ENCODE measurements at places on chromosomes 12 and 14.

GRCh38 chr12:53213348-53213747 lies 6.3 kb upstream of the ITGB7 start:
- DNase-seq, result peak; percentile 78

DNA sequence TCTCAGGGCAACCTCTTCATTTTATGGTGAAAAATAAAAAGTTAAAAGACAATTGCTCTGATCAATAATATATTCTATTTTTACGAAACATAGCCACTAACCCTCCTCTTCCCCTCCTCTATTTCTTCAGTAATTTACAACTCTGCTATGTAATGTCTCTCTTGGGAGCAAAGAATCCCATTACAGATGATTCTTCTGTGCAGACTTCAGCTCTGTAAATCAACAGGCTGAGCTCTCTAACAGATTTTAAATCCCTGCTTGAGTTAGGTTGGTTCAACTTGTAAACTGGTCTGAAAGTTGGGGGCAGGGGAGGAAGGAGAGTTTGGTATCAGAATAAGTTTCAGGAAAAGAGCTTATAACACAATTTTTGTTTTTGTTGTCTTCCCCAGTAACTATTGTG lies 151.0 kb downstream of the SLC25A21 start:
- no peak for DNase-seq

- no peak for DNase-seq
These were observed 67.2 kb upstream of the FAM181A start for GRCh38 chr14:93859957-93860356.

GRCh38 chr12:95440401-95440800 lies 33.6 kb upstream of the METAP2 start:
- no peak for DNase-seq

DNA sequence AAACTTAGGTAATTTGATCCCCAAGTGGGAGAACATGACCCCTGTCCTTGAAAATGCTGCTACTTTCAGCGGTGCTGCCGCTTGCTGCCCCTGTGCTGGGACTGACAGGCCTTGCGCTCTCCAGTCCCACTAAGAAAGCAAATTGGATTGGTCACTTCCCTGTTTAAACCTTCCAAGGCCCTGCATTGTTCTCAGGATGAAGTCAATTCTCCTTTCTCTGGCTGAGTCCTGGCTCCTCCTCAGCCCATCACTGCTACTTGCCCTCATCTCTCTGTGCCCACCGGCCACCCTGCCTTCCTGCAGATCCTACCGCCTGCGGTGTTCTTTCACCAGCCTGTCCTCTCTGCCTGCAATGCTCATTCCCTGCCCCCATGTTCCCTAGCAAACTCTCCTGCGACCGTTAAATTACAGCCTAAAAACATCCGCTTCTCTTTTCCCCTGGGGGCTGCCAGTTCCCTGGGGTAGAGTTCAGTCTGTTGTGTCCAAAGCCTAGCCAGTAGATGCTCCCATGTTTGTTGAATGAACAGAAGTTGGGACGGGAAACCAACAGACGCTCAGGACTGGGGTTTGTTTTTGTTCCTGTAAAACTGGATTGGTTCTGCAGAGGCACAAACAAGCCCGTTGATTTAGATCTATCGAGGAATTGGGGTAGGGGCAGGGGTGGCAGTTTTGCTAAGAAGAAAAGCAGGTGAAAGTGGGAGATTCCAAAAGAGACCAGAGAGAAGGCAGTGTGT lies 127.3 kb upstream of the HIF1A start:
- DNase-seq, result peak; percentile 48

DNA sequence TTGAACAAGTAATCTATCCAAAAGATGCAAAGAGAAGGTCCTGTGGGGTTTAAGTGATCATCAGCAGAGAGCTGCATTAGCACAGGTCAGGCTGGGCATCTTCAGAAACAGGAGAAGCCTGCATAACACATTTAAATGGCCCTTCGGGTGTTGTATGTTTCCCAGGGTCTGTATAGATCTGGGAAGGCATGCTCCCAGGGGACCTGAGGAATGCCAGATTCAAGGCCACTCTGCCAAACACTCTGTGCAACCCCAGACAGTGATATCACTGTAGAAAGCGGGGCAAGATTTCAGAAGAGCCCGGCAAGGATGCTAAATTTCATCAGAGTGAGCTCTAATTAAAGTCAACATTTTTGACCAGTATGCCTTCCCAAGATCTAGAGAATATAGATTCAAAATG lies 92.9 kb downstream of the ARMH4 start:
- no peak for DNase-seq

DNA sequence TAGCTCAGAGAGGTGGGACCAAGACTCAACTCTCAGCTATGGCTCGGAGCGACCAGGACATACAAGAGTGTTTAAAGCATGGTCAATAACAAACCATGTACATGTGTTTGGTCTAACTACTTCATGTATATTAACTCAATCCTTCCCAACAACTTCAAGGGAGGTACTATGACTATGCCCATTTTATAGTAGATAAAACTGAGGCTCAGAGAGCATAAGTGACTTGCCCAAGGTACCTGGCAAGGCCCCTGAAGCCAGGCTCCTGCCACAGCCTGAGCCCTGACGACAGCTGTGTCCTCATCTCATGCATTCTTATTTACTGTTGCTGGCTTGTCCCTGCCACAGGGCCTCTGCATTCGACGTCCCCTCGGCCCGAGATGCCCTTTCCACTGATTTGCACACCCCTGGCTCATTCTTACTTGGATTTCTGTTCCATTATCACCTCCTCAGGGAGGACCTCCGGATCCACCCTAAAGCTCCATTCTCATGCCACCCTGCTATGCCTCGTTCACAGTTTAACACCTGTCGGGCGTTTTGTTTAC lies 2.6 kb downstream of the TESC start:
- no peak for DNase-seq

DNA sequence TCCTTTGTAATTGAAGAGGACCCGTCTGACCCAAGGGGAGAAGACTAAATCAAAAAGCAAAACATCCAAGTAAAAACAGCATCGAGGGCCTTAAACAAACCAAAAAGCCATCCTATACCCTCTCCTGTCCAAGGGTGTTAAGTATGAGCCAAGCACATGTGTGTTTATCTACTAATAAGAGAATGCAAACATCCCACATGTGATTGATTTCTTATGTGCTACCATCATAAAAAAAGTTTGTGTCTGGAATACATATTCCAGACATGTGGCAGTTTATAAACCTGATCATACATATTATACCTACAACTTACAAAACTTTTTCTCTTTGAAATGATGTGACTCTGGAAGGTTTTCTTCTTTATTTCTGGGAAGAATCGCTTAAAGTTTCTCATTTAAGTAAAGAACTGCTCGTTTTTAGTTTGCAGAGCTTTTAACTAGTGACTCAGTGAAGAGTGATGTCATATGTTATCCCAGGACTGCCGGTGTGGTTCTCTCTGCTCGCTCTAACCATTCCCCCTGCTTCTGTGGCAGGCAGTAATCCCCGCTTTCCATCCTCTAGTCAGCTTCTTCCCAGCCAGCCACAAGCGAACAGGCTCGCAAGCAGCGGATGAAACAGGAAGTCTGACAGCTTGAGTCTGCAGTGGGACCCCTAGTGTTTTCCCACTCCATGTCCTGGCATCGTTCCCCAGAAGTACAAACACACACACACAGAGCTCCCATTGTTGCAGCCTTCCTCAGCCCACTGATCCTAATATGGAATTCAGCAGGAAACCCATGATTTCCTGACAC lies 431 bp upstream of the RHOJ start:
- peak; percentile 19 for DNase-seq

DNA sequence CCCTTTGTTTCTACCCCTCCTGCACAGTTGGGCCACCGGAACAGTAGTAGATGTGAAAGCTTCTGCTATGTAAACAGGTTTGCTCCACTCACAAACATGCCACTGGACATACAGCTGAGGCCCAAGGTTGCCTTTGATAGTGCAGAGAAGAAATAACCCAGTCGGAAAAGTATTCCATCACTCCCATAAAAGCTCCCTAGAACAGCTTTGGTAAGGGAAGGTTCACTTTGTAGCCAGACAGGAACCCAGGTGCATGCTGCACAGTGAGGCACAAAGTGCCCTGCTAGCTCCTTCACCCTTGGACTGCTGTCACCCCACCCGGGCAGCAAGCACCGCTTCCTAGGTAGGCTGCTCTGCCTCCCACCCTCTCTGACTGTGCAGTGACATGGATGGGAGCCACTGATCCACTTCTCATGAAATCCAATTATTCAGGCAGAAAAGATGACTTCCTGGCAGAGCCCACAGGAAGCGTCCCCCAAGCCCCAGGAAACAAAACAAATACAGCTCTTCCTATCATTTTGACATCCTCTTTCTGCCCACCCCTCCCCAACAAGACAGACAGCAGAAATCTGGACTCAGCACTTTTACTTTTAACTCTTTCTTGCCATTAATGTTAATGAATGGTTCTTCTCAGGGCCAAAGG lies 100.2 kb downstream of the SRGAP1 start:
- DNase-seq, result no peak

GRCh38 chr14:62614122-62614521 lies 431.1 kb downstream of the KCNH5 start:
- no peak for DNase-seq

GRCh38 chr12:132444957-132445883 lies 44.7 kb upstream of the FBRSL1 start:
- DNase-seq, result peak; percentile 96

DNA sequence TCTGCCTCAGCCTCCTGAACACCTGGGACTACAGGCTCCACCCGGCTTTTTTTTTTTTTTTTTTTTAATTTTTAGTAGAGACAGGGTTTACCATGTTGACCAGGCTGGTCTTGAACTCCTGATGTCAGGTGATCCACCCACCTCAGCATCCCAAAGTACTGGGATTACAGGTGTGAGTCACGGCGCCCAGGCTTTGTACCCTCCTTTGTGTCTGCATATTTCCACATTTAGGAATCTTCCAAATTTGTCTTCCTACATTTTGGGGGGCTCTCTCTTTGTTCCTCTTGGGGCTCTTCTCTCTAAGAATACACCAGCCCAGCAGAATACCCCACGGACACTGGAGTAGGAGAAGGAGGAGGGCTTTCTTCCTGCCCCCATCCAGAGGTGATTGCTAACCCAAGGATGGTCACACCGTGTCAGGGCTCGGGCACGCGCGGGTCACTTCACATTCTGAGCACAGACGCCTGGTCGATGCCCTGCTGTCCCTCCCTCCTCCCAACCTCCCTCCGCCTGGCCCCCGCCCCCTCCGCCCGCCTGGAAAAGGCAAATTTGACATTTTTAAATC lies 2.1 kb upstream of the DNAJC22 start:
- DNase-seq, result no peak

DNA sequence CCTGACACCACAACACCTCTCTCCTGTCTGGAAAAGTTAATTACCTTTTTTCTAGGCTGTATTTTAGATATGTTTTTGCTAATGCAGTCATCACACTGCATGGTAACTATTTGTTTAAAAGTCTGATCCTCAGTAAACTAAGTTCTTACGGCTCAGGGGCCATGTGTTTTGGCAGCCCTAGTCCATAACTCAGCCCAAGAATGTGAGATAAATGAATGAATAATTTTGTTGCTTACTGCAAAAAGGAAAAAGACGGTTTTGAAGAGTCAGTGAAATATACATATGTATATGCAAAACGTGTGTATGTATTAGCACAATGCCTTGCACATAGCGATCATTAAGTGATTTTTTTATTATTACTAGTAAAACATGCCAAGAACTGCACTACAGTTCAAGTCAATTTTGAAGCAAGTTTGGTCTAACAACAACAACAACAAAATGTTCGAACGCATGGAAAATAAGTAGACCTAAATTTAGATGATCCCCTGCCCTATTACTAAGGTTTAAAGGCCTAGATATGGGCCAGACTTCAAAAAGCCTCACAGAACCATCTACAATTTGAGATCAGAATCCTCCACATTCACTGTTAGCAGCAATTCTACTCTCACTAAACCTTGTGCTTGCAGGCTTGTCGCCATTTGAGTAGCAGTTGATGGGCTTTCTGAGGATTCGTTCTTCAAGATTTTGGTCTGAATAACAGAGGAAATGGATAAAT lies 140.0 kb downstream of the NDUFA12 start:
- no peak for DNase-seq

DNA sequence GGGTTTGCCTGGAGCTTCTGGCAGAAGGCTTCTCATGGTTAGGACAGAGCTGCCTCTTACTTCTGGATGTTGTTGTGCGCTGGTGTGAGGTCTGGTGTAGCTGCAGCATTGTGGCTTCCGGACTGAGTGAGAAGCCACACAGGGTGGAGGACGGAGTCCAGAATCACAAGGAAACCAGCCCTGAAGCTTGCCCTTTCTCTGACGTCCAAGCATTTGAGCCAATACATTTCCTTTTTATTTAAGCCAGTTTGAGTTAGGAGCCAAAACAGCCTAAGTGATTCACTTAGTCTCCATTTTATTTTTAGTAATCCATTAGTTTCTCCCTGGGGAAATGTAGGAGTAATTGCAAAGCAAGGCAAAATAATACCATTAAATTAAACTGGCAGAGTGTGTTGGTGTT lies 402.4 kb upstream of the RGS6 start:
- no peak for DNase-seq

- no peak for DNase-seq
These were observed 33.8 kb upstream of the TSPAN9 start for GRCh38 chr12:3043406-3043805.

DNA sequence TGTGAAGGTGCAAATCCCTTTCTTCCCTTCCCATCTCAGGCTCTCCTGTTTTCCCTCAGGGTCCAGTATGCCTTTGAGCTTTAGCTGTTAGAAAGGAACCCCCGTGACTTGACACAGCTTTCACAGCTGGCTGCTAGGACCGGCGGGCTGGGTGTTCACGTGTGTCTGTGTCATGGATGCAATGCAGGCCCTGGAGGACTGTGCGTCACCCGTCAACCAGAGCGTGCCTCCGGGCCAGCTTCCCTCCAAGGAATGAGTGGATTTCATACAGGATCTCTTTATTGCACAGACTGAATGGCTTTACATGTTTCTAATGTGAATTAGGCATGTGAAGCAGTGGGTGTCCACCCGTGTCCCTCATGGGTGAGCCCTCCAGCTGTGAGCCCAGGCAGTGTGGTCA lies 77.4 kb downstream of the AACS start:
- DNase-seq, result no peak

- DNase-seq, result no peak
These were observed 24.5 kb upstream of the JPH4 start for GRCh38 chr14:23603103-23603502.

DNA sequence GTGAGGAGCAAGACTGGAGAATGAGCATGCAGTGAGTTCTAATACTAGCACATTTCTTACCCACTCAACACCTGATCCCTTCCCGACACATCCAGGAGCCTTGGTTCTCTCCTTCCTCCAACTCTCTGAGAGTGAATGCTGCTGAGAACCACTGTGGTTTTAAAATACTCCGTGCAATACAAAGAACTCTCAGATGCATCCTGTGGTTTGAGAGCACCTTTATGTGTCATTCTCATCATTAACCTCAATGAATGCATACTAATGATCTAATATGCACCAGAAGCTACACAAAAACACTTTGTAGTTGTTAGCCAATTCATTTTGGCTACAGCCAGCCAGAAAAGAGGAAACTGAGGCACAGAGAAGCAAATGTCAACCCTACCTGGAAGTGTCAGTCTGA lies 87.6 kb downstream of the GALNT8 start:
- DNase-seq, result no peak

Data from common myeloid progenitor, CD34-positive (primary cell).